ENCODE measurements at places on chromosomes 3 and 15. TPM values are rescaled to one million over a fixed set of nuclear protein-coding genes. Genes with fewer than 3 reads are reported as not detected.

Gene INAFM2
- 20.7 TPM for total RNA-seq

Gene GOLGA6L10
- total RNA-seq = 0.73 TPM

Gene FBXW12
- total RNA-seq = not detected

Gene GLT8D1
- total RNA-seq = 93.6 TPM

Gene CKMT1B
- not detected for total RNA-seq

Gene CDAN1
- 11.0 TPM for total RNA-seq

Gene ADCY5
- not detected for total RNA-seq

Gene FBN1
- total RNA-seq = 171 TPM

Gene SEMA4B
- 16.7 TPM for total RNA-seq

Gene FBXO45
- 10.2 TPM for total RNA-seq
